Non-pigmented ciliary epithelial cell (primary cell): ENCODE measurements at places on chromosomes 2 and 18.

GRCh38 chr2:42182654-42183308 is 13.6 kb downstream of the EML4 start:
- no peak for DNase-seq

DNA sequence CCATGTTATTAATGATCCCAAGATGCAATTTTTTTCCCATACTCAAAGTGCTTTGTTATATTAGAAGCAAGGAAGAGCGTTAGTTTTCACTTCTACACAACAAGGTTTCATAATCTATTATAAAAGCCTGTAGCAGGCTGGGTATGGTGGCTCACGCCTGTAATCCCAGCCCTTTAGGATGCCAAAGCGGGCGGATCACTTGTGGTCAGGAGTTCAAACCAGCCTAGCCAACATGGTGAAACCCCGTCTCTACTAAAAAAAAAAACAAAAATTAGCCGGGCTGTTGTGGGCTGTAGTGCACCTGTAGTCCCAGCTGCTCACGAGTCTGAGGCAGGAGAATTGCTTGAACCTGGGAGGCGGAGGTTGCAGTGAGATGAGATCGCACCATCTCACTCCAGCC is 19.0 kb upstream of the SERPINB2 start:
- DNase-seq: no peak

DNA sequence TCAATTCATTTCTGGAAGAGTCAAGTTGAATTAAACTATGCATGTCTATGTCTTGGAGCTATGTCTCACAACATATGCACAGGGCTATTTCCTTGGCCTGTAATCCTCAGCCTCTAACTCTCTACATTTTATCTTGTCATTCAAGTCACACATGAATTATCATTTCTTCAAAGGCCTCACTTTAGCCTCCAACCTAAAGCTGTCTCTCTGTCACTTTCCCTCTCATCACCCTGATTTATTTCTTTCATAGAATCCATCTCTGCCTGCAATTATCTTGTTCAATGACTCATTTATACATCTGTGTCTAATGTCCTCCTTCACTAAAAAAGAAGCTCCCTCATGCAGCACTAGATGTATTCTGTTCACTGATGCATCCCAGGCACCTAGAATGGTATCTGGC is 614.2 kb upstream of the REG3G start:
- DNase-seq: no peak

DNA sequence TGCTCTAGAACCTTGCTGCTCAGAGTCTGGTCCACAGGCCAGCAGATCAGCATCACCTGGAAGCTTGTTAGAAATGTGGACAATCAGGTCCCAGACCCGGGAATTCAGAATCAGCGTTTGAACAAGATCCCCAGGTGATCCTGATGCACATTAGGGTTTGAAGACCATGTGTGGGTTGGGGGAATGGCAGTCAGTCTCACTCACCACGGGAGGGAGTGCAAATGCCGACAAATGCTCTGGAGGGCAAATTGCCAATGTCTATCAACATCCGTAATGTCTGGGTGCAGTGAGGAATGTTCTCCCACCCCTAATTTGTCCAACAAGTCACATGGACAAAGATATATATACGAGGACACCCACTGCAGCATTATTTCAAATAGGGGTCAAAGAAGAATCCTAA is 34.5 kb downstream of the INPP5D start:
- DNase-seq: no peak

- DNase-seq: no peak
These were observed 36.7 kb downstream of the ARHGAP25 start for GRCh38 chr2:68771211-68771751.

GRCh38 chr2:56047136-56047535 is 123.6 kb upstream of the EFEMP1 start:
- DNase-seq: no peak

DNA sequence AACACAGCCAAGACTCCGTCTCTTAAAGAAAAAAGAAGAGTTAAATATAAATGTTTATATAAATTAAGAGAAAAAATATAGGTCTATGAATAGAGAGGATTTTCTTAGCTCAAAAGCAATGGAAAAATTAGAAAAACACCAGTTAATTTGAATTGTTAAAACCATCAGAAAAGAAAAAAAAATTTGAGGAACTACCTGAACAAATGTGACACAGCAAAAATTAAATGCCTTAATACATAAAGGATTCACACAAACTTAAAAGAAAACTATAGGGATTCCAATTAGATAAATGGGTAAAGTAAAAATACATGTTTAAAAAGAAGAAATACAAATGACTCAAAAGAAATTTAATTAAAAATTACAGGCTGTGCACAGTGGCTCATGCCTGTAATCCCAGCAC is 147.9 kb upstream of the DNMT3A start:
- no peak for DNase-seq

DNA sequence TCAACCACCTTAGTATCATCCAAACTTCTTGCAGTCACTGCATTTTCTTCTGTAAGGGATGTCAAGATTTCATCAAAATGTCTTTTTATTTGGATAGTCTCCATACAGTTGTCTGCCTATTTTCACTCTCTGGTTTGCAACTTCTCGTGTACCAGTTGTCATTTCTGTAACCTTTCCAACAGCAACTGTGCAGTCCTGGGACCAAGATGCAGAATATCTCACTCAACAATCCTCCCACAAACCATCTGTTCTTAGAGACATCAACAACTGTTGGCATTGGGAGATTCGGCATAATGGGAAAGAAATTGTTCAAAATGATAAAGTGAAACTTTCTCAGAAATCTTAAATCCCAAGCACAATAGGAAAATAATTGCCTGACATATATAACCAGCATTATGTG is 933.6 kb upstream of the SLC39A10 start:
- DNase-seq: no peak

GRCh38 chr2:145631561-145631960 is 1111.6 kb upstream of the ZEB2 start:
- DNase-seq: no peak

DNA sequence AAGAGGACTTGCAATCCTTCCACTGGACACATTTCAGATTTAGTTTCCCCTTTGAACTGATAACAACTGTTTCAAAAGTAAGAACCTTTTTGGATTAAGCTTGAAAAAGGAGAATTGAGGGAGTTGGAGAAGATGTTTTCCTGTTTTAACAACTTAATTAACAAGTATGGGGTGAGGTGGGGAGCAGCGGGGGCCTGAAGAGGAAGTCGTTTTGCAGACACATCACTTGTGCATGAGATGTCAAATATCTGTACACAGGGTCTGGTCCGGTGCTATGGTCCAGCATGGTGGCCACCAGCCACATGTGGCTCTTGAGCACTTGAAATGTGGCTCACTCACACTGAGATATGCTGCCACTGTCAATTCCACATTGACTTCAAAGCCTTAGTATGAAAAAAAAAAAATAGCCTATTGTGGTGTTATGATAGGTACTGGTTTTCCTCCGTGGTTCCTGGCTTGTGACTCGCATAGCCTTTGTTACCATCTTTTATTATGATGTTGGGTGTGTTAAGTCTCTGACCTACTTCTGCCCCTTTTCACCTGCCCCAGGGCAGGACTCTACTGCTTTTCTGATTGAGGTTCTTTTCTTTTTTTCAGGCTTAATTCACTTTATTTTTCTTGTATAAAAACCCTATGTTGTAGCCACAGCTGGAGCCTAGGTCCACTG is 205.5 kb downstream of the BCL2 start:
- DNase-seq: no peak

DNA sequence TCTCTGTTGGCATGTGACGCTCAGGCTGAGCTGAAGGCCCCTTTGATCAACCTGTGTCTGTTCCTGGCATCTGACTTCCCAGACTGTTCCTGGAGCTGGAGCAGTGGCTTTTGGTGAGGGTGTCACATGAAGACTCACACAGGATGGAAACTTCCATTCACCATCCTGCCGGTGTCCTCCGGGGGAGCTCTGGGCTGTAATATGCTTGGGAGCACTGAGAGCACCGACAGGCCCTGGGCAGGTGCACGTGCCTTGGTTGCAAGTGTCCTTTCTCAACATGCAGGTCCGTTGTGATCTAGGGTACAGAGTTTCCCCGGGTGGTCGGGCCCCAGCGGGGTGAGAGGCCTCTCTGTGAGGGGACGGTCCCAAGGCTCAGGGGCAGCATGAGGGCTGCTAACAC is 24.8 kb upstream of the GBX2 start:
- no peak for DNase-seq

DNA sequence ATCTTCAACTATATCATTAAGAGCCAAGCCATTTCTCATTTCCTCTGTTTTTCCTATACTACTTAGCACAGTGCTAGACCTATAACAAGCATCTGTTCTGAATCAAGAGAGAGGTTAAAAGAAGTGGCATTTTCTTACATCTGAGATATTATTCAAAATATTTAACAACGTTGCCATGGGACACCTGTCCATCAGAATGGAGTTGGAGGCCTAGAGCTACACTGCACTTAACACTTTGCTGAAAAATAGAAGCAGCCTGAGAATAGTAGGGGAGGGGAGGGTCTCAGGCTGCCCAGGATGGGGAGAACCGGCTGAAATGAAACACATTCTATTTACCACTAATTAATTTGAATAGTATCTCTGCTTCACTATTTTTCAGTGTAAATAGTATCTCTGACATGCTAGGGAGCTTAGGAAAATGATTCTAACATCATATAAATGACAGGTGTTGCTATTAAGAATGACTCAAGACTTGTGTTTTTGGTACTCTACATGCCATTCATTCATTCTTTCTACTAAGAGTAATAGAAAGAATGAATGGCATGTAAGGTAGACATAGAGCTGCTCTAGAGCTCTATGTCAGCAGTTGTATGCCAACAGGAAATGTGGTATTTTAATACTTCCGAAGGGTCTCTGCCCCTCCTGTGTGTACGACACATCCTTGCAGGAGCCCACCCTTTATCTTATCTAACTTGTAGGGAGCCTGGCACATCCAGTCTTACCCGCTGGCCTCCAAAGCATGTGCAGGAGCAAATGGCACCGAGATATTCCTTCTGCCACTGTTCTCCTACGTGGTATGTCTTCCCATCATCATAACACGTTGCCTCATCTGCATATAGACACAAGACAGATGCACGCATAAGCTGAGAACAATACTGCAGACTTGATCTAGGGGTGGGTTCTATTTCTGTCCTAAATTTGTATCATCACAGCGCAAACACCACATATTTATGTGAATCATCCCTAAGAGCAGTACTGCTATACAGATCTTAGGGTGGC is 52.6 kb downstream of the ATIC start:
- DNase-seq: no peak

DNA sequence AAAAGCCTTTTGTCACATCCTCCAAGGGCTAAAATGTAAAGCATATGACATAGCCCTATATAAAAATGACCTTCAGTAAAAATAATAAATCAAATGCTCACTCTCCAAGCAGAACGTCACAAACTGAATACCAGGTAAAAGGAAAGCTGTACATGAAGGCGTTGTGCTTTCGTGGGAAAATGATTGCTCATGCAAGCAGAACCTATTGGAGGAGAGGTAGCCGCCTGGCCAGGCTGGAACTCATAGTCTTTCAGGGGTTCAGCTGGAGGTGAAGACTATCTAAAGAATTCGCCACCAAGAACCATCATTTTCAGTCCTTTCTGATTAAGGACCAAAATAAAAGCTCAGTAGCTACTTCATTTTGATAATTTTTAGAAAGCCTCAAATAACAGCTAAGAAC is 44.7 kb downstream of the ANKRD44 start:
- DNase-seq: no peak

DNA sequence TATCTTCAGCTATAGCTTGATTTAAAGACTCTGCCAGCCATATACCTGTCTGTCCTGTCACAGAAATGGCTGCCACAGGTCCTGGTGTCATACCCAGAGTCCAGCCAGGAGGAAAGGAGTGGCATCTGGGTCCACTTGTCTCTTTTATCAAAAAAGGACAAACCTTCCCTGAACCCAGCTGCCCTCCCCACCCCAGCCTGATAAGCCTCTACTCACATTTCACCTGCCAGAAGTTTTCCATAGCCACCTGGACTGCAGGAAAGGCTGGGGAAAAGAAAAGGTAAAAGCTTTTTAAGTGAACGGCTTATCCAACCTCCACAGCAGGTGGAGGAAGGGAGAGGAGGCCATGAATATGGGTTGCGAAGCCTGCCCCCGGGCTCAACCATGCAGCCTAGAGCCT is 32.8 kb downstream of the TMEM163 start:
- no peak for DNase-seq

GRCh38 chr18:48490641-48491293 is 48.1 kb upstream of the CTIF start:
- DNase-seq: no peak

GRCh38 chr2:126849486-126849885 is 49.2 kb upstream of the TEX51 start:
- DNase-seq: no peak

- DNase-seq: no peak
These were observed 48.0 kb downstream of the EFEMP1 start for GRCh38 chr2:55875434-55876135.

- DNase-seq: no peak
These were observed 231.7 kb upstream of the CCDC150 start for GRCh38 chr2:196407675-196408264.

- DNase-seq: no peak
These were observed 86.3 kb downstream of the R3HDM1 start for GRCh38 chr2:135617501-135618015.

DNA sequence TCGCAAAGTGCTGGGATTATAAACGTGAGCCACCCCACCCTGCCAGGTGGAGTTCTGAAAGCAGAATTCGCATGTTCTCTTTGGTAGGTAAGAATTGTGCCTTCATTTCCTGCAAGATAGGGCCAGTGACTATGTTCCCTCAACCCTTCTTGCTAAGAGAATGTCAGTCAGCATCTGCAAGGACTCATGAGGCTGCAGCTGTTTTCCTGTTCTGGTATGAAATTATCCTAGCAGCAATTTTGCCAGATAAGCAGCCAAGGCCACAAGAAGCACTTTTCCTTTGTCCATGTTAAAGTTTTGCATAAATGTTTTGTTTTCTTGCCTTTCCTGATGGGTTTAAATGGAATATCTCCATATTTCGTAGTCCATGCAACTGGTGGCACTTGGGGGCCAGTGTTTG is 6.8 kb upstream of the ARHGAP28 start:
- DNase-seq: no peak

- no peak for DNase-seq
These were observed 111.9 kb downstream of the NCK2 start for GRCh38 chr2:105856581-105856980.

GRCh38 chr2:72082021-72082601 is 65.6 kb downstream of the CYP26B1 start:
- no peak for DNase-seq

GRCh38 chr2:42340045-42340937 is 20.7 kb downstream of the COX7A2L start:
- DNase-seq: no peak

DNA sequence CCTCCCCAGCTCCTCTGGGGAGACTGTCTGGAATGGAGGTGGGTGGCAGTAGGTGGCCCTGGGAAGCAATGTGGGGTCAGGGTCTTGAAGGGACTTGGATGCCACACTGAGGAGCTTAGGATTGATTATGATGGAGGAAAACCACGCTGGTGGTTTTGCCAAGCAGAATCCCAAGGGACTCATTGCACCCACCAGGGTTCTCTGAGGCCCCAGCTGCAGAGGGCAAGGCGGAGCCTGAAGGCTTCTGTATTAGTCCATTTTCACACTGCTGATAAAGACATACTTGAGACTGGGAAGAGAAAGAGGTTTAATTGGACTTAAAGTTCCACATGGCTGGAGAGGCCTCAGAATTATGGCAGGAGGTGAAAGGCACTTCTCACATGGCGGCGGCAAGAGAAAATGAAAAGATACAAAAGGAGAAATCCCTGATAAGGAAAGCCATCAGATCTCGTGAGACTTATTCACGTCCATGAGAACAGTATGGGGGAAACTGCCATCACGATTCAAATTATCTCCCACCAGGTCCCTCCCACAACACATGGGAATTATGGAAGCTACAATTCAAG is 87.2 kb upstream of the YWHAQ start:
- no peak for DNase-seq
